Pancreas (tissue), 10 donors: ENCODE measurements at places on chromosomes 6 and 20.

GRCh38 chr20:32157611-32158010, 48.1 kb downstream of the TM9SF4 start:
- DNase-seq, result no peak

- DNase-seq, result no peak
Observed at GRCh38 chr20:6044115-6044514, 9.7 kb downstream of the LRRN4 start.

DNA sequence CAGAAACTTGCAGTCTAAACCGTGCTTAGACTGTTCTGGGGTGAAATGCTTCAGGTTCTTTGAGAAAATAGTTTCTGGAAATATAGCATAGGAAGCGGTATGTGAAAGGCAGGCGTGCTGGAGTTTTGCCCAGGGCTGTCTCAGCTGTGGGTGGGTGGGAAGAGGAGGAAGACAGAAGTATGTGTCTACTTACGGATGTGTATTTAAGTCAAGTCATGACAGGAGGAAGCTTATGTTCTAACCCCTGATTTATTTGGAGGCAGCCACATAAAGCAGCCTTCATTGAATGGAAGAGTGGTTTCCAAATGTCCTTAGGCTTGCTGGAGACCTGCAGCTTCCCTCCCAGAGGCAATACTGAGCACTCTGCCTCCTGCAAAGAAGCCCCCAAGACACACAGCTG, 345.8 kb upstream of the PRND start:
- no peak for DNase-seq

GRCh38 chr6:125869427-125869826, 78.7 kb downstream of the NCOA7 start:
- DNase-seq, result no peak

DNA sequence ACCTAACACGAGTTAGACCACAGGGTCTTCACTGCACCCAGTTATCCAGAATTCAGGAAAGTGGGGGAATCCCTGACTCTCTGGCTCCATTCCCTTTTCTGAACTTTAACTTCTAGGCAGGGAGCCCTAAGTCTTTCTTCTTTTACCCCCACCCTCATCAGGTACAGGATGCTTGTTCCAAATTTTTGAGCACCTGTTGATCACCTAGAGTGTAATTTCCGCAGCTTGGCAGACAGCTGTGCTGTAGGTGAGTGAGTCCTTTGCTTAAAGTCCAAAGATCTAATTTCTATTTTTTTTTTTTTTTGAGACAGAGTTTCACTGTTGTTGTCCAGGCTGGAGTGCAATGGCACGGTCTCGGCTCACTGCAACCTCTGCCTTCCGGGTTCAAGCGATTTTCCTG, 89.5 kb upstream of the AKIRIN2 start:
- no peak for DNase-seq

DNA sequence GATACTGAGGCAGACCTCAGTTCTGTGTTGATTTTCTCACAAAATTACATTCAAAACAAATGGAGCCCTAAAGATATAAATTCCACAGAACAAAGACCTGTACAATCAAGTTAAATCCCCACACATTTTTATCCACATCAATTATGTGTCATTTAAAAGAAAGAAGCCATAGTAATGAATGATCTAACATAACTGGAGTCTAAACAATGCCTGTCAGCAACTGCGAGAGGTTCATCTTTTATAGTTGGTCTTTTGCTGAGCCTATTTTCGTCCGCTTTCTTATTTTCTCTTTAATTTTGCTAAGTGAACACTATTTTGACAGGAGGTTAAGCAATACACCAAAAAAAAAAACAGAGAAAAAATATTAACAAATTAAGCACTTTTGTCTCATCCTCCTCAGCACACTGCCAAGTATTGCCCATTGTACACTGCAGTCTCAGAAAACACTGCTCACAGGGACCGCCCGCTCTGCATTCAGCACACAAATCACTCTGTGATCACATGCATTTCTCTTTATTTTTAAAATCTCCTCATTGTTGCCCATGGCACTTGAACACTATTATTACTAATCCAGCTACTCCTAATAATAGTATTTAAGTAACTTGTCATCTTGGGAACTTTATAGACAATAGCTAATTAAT, 140.8 kb downstream of the BTBD9 start:
- DNase-seq, result no peak

DNA sequence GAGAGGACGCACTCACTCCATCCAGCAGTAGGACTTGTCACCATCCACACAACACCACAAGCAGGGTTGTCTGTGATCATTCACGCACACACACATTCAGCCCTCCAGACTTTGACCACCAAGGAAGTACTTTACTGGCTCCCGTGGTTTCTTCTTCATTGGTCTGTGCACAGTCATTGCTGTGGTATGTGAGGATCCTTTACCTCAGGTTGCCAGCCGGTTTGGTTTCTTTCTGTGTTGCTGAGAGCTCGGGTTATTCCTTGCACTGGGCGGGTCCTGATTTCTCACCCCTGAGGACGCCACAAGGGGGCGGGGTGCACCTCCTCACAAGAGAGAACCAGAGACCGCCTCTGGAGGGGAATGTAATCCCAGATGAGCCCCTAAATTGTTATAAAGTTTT, 11.2 kb downstream of the SLC35A1 start:
- DNase-seq, result no peak

DNA sequence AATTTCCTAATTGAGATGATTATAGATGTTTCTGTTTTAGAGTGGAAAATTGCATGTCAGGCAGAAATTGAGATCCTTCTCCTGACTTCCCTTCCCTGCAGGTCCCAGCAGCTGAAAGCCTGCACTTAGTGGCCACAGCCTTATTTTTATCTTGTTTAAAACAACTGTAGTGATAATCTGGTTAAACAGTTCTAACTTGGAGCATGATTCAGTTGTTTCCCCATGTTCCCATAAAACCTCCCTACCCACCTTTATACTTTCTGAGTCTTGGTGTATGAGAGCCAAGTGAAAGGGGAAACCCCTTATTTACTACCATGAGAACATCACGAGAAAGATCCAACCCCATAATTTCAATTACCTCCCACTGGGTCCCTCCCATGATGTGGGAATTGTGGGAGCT, 195.2 kb downstream of the SLC16A10 start:
- no peak for DNase-seq

DNA sequence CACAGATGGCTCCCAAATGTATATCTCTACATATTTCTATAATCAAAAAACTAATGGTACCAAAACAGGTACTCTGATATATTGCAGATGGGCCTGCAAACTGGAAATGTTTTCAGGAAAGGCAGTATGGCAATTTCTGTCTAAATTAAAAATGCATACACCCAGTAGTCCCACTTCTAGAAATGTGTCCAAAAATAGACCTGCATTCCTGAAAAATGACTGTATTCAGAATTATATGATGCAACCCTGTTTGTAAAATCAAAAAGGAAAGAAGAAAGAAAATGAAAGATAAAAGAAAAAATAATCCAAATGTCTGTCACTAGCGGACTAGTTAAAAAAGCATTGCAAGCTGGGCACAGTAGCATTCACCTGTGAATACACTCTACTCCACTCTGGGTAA, 12.9 kb upstream of the MICB start:
- no peak for DNase-seq

- no peak for DNase-seq
Observed at GRCh38 chr6:136826216-136826615, 3.8 kb downstream of the PEX7 start.

DNA sequence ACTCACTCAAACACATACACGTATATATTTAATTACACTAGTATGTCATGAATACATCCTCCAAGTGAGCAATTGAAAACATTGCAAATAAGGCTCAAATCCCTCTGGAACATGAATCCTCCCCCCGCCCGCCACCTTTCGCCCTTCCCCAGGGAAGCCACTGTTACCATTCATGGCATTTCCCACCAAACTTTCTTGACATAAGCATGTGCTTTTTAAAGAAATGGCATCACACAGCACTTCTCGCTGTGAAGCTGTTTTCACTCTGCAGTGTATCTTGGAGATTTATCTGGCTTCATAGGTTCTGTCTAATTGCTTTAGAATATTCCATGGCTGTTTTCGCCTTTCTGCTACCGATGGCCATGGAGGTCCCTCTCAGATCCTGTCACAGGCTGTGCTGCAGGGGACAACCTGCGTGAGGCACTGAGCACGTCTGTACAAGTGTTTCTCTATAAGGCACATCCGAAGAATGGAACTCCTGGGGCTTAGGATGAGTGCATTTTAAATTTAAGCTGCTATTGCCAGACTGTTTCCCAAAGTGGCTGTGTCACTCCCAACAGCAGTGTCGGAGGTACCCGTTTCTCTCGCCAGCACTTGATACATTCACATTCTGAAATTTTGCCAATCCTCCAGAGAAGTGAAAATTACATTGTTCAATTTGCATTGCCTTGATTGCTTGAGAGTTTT, 22.2 kb upstream of the PHACTR3 start:
- DNase-seq, result no peak

DNA sequence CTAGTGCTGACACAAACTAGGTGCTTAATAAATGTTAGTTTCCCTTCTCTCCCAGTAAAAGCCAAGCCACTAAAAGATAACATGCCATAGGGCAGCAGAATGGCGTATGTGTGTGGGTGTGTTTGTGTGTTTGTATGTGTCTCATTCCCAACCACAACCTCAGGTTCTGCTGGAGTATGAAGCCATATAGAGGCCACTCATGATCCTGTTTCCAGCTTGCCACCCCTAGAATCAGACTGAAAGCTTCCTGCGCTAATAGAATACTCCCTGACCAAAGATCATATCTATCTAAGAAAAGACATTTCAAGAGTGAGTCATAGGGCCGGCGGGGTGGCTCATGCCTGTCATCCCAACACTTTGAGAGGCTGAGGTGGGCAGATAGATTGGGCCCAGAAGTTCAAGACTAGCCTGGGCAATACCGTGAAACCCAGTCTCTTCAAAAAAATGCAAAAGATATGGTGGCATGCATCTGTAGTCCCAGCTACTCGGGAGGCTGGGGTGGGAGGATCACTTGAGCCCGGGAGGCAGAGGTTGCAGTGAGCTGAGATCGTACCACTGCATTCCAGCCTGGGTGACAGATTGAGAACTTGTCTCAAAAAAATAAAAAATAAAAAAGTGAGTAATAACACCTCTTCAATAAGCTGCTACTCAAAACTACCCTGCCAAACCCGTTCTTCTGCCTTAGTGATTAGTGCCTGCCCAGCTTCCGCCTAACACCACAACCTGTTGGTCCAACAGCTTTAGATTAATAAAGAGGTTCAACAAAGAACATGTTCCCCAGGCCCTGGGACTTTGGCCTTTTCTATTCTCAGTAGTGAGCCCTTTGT, 11.8 kb upstream of the SNRPC start:
- DNase-seq, result no peak

- no peak for DNase-seq
Observed at GRCh38 chr20:45176526-45177267, 2.0 kb downstream of the PI3 start.

DNA sequence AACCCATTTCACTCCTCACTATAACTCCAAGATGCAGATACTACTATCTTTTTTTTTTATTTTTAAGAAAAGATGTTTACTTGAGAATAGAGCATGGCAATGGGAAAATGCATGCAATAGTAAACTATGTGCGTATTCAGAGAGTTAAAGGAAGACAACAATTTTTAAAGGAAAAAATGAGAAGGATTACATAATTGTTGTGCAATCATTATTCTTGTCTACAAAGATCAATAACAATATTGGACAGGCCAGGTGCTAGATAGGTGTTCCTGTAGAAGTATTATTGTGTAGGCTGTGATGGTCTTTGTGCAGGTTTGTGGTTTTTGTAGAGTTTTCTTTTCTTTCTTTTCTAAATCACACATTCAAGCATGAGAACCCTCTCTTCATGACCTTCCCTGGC, 20.6 kb downstream of the CYP39A1 start:
- no peak for DNase-seq

GRCh38 chr20:47283411-47283810, 73.1 kb downstream of the ZMYND8 start:
- DNase-seq, result no peak

GRCh38 chr6:4316867-4317400, 181.6 kb upstream of the ECI2 start:
- peak; percentile 28 for DNase-seq

- no peak for DNase-seq
Observed at GRCh38 chr6:166433096-166433495, 50.4 kb upstream of the MPC1 start.

DNA sequence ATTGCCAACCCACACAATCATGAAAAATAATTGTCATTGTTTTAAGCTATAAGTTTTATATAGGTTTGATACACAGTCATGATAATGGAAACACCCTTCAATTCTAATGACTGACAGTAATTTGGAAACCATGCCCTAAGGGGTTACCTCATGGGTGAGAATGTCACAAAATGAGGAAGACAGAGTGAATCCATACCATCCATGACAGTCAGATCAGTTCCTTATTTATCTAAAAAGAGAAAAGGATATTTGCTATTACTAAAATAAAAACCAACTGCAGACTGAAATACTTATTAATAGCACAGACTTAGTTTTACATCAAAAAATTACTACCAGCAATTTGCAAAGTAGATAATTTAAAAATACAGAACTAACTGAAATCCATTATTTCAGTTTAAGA, 437.8 kb downstream of the UTRN start:
- no peak for DNase-seq

GRCh38 chr20:35617397-35618262, 2.0 kb downstream of the SPAG4 start:
- DNase-seq, result peak; percentile 86
